ENCODE measurements at places on chromosomes 6 and 20.
A peak's percentile ranks its signal among the peaks of the same experiment; 100 is the strongest.

GRCh38 chr6:33787954-33788693 lies 806 bp downstream of the LEMD2 start:
- DNase-seq = peak; percentile 86

DNA sequence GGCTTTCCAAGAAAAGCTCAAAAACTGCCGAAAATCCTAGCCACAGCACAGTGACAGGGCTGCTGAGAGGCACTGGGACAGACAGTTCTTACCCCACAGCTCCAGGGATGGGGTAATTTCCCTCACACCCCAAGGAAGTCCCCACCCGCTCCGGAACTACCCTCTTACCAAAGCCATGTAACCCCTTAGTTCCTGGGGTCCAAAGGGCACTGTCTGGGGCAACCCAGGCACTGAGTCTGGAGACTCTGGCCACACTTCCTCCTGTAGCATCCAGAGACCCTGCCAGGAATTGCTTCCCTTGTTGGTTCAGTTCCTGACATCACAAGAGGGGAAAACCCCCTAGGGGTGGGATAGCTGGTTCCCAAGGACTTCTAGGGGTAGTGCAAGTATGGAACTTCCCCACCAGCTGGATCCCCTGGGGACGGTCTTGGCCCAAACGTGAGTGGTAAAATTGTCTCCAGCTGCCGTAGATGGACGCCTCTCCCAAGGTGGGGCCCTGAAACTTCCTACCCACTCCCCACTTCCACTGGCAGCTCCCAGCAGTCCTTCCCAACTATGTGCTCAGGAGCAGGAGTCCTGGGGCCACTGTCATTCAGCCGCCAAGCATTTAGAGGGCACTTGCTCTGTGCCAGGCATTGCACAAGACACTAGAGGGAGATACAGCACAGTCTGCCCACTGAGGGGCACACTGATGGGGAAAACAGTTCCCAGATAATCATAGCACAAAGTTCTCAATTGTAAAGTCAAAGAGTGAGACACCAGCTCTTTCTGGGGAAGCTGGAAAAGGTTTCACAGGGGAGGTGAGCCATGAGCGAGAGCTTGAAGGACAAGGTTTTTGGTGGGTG lies 17.2 kb upstream of the HCK start:
- peak; percentile 44 for DNase-seq

DNA sequence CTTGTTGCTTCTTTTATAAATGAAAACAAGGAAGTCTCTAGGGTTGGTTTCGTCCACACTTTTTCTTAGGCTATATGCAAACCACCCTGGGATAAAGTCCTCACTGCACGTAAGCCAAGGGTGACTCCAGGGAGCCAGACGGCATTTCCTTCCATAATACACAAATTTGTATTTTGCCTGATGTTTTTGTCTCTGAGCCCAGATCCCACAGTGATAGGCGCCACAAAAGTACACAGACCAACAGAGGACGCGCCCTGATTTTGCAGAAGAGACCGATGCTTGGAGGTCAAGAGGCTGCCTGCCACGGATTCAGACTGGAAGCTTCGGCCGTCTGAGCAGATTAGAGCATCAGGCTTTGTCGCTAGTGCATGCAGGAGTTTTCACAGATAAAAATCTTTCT lies 22.8 kb downstream of the FOXQ1 start:
- no peak for DNase-seq

- no peak for DNase-seq
Measured at GRCh38 chr20:6157345-6157744, 34.5 kb upstream of the FERMT1 start.

DNA sequence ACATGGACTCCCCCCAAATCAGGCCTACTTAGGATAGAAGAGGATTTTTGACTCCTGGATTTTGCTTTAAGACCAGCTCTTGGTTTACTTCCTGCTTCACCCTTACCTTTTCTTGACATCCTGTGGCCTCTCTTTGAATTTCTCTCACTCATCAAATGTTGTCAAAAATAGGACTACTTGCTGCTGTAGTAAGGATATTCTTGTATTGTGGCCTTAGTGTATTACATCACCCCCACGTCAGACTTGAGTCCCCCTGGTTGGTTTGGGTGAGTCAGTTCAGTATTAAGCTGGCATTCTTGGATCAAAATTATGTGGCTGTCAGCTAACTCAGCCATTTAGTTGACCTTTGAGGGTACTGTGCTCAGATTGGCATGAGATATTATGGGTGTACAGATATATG lies 1.1 kb downstream of the TPX2 start:
- DNase-seq = peak; percentile 87

DNA sequence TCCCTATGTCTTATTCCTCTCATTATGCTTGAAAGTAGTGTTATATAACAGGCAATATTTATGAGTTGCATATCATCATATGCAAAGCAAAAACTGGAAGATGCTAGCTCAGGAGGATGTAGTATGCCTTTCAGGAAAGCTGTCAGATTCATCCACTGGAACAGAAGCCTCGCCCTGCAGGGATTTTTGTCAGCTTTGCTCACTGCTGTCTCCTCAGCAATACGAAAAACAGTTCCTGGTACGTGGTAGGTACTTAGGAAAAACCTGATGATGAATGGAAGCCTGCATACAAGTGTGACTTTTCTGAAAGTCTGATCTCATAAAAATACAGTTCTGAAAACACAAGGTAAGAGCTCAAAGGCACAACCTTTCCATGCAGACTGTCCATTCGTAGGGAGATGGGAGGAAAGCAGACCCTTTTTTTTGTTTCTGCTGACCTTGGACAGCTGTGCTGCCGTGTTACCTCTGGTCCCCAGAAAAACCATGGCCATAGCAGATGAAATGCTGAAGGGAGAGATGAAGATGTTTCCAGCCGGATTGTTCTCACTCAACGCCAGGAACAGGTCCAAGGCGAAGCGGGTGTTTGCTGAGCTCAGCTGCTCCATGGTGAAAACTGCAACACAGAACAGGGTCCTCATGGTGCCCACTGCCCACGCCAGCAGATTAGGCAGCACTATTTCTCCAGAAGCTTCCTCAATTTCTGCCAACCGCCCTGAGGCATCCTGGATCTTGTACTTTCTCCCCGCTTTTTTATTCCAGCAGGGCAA lies 1.5 kb downstream of the SERPINB1 start:
- DNase-seq = no peak

DNA sequence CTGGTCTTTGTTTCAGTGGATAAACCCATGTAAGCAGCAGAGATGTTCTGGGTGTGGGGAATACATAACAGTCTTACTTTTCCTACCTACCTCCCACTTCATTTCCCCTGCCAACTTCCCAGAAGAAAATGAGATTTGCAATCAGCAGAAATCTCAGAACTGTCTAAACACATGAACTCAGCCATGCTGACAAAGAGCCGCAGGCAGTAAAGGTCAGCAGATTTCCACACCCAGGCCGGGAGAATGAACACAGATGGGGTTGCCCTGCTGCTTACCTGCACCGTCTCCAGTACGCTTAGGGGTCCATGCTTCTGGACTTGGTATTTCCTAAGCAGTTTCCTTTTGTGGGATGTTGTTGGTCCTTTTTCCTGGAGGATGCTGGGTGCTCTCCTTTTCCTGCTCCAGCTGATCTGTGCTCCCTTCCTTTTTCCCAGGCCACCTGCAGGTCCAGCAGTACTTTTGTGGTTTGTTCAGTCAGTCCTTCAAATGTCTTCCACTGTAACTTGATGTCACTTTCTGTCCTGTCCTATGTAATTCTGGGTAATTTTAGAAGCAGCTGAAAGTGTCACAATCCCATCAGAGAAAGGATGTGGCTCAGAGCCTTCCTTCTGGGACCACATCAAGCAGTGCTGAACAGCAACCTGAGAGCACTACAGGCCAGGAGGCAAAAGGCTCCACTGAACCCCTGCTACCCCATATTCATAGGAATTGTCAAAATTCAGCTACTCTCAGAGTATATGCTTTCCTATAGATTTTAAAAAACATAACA lies 129.0 kb downstream of the CEP57L1 start:
- no peak for DNase-seq

DNA sequence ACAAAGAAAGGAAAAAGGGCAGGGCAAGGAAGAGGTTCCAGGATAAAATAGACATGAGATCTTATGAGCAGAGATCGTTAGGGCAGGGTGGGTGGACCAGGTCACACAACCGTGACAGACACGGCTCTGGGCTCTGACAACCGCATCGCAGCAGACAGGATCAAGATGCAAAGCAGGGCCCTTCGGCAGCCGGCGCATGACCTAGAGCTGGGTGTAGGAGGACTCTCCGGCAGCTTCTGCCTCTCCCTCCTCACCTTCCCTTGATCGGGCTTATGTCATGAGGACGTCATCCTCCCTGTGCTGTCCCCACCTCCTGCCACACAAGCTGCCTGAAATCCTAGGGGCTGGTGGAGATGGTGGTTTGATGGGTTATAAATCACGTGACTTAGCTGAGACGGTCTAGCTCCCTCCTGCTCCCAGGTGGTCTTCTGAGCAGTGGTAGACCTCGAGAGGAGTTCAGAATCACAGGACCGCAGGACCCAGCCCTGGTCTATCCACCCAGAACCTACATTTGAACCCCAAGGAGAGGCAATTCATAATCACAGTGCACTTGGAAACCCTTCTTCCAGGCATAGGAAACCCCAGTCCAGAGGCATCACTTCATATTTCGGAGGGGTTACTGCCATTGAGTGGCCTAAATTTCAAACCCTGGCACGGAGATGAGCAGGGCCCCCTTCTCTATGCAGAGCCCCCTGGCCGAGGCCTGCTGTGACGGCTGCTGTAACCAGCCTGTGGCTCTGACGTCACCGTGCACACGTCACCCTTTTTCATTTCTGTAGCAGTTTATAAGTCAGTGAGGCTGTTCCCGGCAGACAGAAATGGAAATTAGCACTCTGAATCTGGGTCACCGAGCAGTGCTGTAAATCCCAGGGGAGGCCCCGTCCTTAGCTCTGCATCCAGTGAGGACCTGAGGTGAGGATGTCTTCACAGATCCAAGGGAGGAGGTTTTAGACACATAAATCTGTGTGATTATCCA lies 8.7 kb upstream of the CCR6 start:
- DNase-seq = no peak

DNA sequence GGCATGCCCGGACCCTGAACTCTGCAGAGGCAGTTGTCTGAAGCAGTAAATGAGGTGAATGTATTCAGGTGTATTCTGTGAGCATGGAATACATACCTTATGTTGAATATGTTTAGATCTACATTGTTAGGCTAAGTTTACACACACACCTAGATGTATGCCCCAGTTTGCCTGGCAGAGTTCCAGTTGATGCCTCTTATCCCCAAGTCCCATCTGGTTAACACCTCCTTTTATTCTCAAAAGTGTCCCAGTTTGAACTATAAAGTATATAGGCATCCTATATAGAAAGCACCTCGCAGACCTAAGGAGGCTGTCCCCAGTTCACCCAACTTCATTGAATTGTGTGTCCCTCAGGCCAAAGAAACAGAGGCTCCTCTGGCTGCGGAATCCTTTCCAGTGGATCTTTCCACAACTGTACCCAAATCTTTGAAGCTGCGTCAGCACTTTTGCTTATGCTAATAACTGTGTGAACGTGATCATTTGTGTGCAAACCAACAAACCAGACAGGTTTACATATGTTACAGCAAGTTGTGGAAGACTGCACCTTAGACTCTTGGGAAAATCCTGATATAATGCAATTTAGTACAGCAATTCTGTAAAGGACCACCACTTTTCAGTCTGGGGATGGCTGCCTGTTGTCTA lies 4.8 kb upstream of the DHX35 start:
- DNase-seq = no peak

DNA sequence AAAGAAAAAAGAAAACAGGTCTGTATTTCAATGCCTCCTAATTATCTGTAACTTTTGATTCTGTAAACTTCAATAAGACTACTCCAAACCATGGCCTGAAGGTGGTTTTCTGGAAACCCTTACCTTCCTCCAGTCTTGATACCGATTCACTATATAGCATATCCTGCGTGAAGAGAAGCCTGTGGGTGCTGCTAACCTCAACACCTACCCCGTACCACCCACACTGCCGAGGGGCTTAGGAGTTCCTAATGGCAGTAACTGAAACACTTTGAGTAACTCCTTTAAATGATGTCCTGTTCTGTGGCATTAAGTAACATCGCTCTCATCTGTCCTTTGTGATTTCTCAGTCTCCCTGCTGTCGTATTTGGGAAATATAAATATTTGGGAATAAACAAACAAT lies 104.5 kb upstream of the CARMIL1 start:
- DNase-seq = no peak

GRCh38 chr20:22630701-22631100 lies 46.3 kb upstream of the FOXA2 start:
- DNase-seq = no peak

DNA sequence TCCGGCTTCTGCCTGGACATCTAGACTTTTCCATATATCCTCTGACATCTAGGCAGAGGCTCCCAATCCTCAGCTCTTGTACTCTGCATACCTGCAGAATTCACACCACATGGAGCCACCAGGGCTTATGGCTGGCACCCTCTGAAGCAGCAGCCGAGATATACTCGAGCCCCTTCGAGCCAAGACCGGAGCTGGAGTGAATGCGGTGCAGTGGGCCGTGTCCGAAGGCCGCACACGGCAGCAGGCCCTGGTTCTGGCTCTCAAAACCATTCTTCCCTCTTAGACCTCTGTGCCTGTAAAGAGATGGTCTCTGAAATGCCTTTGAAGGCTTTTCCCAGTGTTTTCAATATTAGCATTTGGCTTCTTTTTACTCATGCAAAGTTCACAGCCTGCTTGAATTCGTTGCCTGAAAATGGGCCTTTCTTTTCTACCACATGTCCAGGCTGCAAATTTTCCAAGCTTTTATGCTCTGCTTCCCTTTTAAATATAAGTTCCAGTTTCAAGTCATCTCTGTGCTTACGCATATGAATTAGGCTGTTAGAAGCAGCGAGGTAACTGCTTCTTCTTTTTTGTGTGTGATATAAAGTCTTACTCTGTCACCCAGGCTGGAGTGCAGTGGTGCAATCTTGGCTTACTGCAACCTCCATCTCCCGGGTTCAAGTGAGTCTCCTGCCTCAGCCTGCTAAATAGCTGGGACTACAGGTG lies 3.8 kb upstream of the SIRPB1 start:
- no peak for DNase-seq

GRCh38 chr20:1632178-1632577 lies 12.4 kb upstream of the SIRPB1 start:
- DNase-seq = no peak

DNA sequence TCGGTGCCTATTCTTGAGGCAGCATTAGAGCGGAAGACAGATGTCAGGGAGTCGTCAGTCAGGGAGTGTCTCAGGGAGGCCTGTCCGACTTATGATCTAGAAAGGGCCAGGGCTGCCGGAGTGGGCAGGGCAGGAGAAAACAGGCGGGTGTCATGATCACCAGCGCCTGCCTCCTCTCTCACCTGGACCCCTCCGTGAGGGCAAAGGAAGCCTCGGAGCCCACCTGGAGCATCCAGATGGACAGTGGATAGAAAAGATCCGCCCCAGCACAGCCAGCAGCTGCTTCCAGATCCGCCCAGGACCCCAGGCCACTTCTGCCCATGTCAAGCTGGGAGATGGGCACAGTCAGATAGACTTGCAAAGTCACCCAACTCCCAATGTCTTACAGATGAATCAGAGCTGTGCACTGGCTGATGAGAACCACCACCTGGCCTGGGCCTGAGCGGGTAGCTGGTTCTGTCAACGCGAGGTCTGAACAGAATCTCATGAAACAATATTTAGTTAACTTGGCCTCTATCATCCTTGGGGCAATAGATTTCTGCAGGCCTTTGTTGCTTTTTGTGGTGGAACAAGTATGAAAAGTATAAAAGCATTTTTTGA lies 22.2 kb downstream of the PSMG4 start:
- DNase-seq = peak; percentile 34

- DNase-seq = no peak
Measured at GRCh38 chr20:10898552-10898951, 224.8 kb upstream of the JAG1 start.
